ENCODE measurements at places on chromosomes 5 and 9.

DNA sequence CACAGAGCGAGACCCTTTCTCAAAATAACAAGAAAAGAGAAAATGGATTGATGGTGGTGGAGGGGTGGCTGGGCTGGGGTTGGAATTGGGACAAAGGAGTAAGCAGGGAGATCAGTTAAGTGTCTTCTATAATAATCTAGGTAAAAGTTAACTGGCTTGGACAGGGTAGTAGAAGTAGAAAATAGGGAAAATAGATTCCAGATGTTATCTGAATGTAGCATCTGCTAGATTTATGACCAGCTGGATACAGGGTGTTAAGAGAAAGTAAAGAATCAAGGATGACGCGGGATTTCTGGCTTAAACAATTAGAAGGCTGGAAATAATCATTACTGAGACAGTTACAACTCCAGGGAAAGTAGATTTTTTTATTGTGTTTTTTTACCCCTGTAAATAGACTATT lies 13.0 kb downstream of the PPP6C start:
- no peak for DNase-seq

DNA sequence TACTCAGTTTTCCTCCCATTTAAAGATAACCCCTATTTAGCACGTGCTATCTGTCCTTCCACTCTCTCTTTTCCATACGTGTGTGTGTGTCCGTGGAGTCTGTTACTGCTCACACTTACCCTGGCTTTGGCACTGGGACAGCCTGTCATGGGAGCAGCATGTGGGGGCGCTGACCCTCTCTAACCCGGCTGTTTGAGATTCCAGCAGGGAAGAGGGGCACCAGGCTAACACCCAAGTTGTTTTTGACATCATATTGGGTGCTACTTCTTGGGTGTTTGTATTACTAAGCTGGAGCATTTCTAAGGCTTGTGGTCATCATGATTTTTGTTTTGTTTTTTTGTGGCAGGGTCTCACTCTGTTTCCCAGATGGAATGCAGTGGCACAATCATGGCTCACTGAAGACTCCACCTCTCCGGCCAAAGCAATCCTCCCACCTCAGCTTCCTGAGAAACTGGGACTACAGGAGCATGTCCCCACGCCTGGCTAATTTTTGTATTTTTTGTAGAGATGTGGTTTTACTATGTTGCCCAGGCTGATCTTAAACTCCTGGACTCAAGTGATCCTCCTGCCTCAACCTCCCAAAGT lies 56.9 kb upstream of the SIMC1 start:
- DNase-seq = no peak

GRCh38 chr5:124160265-124160664 lies 586.2 kb downstream of the ZNF608 start:
- DNase-seq = no peak

GRCh38 chr9:134612715-134613114 lies 28.9 kb upstream of the COL5A1 start:
- no peak for DNase-seq

GRCh38 chr5:130287438-130287837 lies 383.2 kb downstream of the CHSY3 start:
- DNase-seq = no peak

GRCh38 chr5:7779019-7780005 lies 71.6 kb downstream of the CFAP90 start:
- no peak for DNase-seq

DNA sequence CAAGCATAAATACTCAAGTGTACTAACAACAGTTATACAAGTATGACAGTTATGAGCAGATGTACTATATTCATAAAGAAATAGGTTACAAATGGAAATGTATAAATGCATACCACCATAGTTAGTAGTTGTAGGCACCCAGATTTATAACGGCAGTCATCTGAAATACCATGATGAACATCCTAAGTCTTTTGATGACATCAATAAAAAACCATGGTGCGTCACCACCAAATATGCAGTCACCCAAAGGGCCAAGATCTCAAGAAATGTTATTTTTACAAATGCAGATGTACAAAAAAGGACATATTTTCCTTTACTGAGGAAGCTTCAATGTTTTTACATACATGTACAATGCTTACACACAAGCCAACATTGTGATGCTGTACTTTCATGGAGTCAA lies 70.8 kb upstream of the XPA start:
- no peak for DNase-seq

DNA sequence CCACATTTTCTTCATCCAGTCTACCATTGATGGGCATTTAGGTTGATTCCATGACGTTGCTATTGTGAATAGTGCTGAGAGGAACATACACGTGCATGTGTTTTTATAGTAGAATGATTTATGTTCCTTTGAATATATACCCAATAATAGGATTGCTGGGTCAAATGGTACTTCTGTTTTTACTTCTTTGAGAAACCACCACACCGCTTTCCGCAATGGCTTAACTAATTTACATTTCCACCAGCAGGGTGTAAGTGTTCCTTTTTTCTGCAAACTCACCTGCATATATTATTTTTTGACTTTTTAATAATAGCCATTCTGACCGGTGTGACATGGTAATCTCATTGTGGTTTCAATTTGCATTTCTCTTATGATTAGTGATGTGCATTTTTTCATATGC lies 82.2 kb upstream of the RFX3 start:
- no peak for DNase-seq

GRCh38 chr5:132380741-132381140 lies 11.2 kb downstream of the SLC22A5 start:
- no peak for DNase-seq

GRCh38 chr5:154583671-154584177 lies 105.7 kb upstream of the HAND1 start:
- DNase-seq = no peak

GRCh38 chr5:27706832-27707231 lies 668.4 kb upstream of the CDH9 start:
- no peak for DNase-seq

- DNase-seq = no peak
Observed at GRCh38 chr9:93125331-93125894, 8.6 kb downstream of the NINJ1 start.

GRCh38 chr9:128773049-128773448 lies 1.3 kb upstream of the ZER1 start:
- DNase-seq = no peak

- no peak for DNase-seq
Observed at GRCh38 chr9:122346478-122347347, 24.1 kb upstream of the PTGS1 start.

- no peak for DNase-seq
Observed at GRCh38 chr5:71748360-71748759, 29.3 kb downstream of the CARTPT start.

DNA sequence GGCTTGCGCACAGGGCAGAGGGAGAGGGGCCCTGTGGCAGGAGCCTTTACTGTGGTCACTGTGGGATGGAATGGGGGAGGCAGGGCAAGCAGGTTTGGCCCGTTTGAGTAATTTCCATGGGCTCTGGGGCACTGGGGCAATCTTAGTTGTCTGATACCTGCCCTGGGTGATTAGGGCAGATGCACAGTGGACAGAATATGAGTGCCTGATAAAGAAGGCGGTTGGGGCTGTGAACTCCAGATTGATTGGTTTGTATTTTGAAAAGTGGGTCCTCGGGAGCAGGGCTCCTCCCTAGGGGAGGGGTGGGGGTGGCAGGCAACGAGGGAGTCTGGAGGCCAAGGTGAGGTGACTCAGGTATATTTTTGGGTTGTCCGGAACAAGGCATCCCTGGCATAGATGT lies 247.5 kb downstream of the NSG2 start:
- no peak for DNase-seq

- no peak for DNase-seq
Observed at GRCh38 chr5:127867022-127867783, 164.0 kb downstream of the CCDC192 start.

GRCh38 chr5:36934740-36935356 lies 58.3 kb downstream of the NIPBL start:
- no peak for DNase-seq

DNA sequence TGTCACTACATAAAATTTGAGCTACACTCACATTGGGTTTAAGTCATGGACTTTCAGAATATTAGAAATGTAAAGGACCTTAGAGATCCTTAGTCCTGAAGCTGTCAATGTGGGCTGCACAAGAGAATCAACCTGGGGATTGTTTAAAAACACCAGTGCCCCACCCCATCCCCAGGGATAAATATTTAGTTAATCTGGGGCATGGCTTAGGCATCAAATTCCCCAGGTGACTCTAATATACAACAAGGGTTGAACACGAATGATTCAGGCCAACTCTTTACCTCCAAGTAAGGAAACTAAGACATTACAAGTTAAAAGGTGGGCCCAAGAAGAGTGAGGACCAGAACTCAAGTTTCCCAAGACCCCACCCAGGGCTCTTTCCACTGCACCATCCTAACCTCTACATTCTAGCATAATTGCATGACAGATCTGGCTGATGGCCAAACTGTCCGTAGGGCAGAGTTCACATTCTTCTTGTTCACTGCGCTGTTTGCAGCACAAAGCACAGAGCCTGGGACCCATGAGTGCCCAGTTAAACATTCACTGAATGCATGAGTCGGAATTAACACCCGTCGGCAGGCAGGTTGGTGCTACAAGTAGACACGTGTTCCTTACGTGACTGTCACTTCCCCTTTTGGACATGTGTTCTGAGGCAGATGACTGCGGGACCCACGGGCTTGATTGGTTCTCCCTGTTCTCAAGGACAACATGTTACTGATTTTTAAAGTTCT lies 25.2 kb downstream of the CYFIP2 start:
- DNase-seq = no peak

- no peak for DNase-seq
Observed at GRCh38 chr9:89139455-89139854, 39.2 kb downstream of the SHC3 start.

- no peak for DNase-seq
Observed at GRCh38 chr9:20980832-20981455, 50.5 kb downstream of the HACD4 start.

GRCh38 chr9:68777070-68777763 lies 72.2 kb downstream of the PIP5K1B start:
- DNase-seq = no peak

- DNase-seq = no peak
Observed at GRCh38 chr5:110996742-110997141, 74.8 kb upstream of the TSLP start.

GRCh38 chr5:73950441-73950873 lies 324.5 kb downstream of the ARHGEF28 start:
- DNase-seq = no peak

GRCh38 chr5:74639807-74640449 lies 600 bp downstream of the ENC1 start:
- DNase-seq = no peak

GRCh38 chr9:89452561-89452960 lies 45.4 kb downstream of the SEMA4D start:
- no peak for DNase-seq

GRCh38 chr9:127779136-127779981 lies 893 bp upstream of the SH2D3C start:
- DNase-seq = no peak

- no peak for DNase-seq
Observed at GRCh38 chr5:141354900-141355469, at the start of gene PCDHGA4. TSS of gene PCDHGA4 (plus strand) at chr5:141355021. CDS start at chr5:141355108, 87 bp downstream.

- no peak for DNase-seq
Observed at GRCh38 chr9:90919883-90920282, 118.3 kb downstream of the SYK start.

GRCh38 chr5:127754706-127755105 lies 51.5 kb downstream of the CCDC192 start:
- no peak for DNase-seq

DNA sequence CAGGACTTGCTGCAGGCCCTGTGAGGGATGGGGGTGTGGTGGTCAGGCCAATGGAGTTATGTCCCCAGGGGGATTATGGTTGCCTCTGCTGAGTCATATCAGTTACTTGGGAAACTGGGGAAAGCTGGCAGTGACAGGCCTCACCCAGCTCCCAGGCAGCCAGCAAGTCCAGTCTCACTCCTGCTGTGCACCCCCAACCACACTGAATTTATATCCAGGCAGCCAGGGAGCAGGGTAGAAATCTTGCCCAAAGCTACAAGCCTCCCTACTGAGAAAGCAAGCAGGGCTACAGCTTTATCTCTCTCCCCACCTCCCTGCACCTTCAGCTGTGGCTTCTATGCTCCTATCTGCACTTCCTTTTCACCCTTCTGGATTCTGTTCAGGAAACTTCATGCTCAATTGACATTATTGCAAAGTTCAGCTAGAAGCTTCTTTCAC lies 2076.0 kb upstream of the CDH9 start:
- DNase-seq = no peak

DNA sequence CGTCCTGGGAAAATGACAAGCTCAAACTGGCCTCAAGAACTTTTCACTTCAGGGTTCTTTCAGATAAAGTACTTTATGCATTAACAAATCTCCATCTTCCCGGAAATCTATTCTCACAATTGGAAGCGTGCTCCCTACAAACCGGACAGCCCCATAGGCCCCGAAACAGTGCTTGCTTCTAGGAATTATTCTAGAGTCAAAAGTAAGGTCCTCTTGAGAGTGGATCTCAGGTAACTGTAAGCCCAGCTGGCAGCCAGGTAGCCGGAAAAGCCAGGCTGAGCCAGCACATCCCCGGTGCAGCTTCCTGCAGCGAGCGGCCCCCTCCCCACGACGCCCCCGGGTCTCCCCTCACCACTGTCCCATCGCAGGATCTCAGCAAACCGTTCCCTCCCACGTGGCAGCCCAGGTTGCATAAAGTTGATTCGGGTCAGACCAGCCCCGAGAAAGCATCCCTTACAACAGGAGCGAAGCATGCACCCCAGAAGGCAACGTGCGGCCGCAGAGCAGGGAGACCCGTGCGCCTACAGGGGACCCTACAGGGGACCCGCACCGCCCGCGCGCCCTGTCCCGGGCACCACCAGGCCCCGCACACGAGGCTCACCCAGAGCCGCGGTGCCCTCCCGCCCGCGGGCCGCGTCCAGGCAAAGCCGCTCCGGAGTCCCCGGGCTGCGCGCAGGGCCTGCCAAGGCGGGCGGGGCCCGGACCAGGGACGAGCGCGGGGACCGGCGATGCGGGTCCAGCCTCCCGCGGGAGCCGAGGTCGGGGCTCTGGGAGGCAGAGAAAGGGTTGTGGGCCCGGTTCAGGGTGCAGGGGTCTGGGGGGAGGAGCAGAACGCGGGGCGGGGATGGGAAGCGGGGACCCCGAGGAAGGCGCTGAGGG lies 920 bp downstream of the LPCAT1 start:
- no peak for DNase-seq

GRCh38 chr9:135330307-135330631 lies 149.3 kb upstream of the PPP1R26 start:
- no peak for DNase-seq

DNA sequence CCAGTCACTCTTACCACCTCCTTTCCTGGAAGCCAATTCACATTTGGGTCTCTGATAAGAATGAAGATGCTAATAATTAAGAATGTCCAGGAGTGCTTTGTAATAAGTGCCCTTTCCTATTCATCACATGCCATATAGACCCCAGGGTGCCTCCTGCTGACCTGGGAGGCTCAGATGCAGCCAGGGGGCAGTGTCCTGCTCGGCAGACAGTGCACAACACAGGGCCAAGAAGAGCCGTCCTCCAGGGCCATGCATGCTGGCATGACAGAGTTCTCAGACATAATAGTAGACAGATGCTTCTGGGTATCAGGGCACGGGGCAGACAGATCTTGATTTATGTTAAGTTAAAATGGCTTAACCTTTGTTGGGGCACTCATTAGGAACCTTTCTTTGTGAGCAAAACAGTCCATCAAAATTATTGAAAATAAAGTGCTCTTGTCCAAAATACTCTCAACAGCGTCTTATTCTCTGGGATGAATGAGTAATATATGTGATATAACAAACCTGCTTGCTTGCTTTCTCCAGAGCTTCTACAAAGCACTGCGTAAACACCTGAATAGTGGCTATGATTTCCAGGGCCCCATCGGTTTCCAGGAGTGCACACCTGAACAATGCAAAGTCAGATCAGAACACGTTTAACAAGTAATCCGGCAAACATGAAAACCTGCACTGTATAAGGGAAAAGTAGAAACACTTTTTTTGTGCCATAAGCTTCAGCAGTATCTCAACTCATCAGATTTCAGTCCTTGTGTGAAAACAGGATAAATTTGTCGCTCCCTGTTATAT lies 192.7 kb downstream of the FANCC start:
- no peak for DNase-seq

Data from amygdala (tissue), 56 donors.